Psoas muscle (tissue), 8 donors: ENCODE measurements at places on chromosomes 12 and 14. TPM values are rescaled to one million over a fixed set of nuclear protein-coding genes. Genes with fewer than 3 reads are reported as not detected.
A peak's percentile ranks its signal among the peaks of the same experiment; 100 is the strongest.

- no peaks in the 10 kb centered on the region for H3K27me3 ChIP-seq
- no peak for DNase-seq
- peaks cover 17% of the 10 kb centered on the region for H3K4me1 ChIP-seq
- H3K4me3 ChIP-seq = peak overlapping the region; percentile 77
- no peaks in the 10 kb centered on the region for H3K36me3 ChIP-seq
These were observed 3.3 kb downstream of the TMEM121 start for GRCh38 chr14:105529569-105530284.

DNA sequence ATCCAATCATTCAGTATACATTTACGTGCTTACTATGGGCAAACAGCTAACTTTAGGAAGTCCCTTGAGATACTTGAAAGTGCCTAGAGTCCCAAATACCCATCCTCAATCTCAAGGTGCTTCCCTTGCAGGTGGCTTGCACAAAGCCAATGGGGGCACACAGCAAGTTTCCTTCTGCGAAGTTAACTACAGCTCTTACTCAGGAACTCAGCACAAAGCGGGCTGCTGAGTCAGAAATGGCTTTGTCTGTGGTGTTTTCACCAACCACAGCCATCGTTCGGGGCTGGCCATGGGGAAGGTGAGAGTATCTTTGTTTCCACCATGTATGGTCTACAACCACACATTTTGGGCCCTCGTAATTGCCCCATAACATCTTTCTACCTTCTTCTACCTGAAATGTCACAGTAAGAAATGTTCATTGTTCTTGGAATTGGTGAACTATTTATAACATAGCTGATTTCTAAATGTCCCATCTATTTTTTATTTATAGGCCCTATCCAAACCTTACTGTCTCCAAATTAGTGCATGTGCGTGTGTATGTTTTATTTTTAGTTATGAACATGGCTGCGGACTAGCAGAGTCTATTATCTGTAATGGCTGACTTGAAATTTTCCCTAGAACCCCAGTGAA, 13.9 kb downstream of the MFAP5 start:
- no peaks in the 10 kb centered on the region for H3K36me3 ChIP-seq
- no peak for DNase-seq
- no peak overlapping the region for H3K4me3 ChIP-seq

DNA sequence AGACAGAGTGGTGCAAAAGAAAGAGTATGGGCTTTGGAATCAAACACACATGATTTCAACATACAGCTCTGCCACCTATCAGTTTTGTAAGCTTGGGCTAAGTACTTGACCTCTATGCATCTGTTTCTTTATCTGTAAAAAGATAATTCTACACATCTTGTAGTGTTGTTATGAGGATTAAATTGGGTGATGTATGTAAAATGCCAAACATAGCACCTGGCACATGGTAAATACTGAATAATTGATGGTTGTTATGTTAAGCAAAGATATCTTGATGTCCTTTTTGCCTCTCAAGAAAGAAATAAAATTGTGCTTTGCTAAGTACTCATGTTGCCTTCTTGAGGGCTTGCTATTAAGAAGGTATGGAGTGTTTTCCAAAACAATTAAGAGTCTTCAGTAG, 2.3 kb upstream of the CSRP2 start:
- H3K27ac ChIP-seq = no peak overlapping the region
- no peak for DNase-seq
- H3K27me3 ChIP-seq = no peaks in the 10 kb centered on the region
- no peaks in the 10 kb centered on the region for H3K36me3 ChIP-seq
- H3K4me3 ChIP-seq = no peak overlapping the region

DNA sequence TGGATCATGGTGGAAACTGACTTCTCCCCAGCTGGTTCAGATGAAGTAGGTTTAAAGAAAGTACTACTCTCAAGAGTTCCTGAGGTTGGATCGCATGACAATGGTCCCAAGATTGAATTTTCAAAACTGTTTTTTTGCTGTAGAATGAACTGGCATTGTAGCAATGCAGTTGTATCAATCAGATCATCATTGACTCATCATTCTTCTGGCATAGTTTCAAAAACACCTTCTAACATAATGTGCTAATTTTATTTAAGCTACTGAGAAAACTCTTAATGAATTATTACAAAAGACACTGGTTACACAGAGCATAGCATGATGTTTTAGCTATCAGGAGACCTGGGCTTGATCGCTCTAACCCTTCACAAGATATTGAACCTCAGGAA, 384.5 kb upstream of the DCN start:
- no peaks in the 10 kb centered on the region for H3K4me1 ChIP-seq
- H3K4me3 ChIP-seq = no peak overlapping the region
- H3K36me3 ChIP-seq = no peaks in the 10 kb centered on the region
- H3K27ac ChIP-seq = no peak overlapping the region
- no peak for DNase-seq
- no peaks in the 10 kb centered on the region for H3K27me3 ChIP-seq

DNA sequence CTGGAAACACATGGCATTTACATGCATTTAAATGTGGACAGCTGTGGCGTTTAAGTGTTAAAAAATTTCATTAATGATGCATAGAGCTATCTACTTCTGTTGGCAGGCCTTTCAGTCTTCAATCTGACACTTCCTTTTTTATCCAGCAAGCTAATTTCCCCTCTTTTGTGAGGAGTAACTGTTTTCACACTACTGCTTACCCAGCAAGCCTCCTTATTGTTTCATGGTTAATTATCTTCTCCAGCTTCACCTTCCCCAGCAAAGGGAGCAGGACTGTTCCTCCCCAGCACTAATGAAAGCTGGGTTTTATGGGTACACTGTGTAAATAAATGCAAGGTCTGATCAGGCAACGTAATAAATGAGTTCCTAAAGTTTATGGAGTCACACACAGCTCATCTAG, 129.4 kb upstream of the NPAS3 start:
- H3K27ac ChIP-seq = no peak overlapping the region
- H3K4me1 ChIP-seq = peaks cover 11% of the 10 kb centered on the region
- H3K4me3 ChIP-seq = no peak overlapping the region
- no peak for DNase-seq
- H3K36me3 ChIP-seq = no peaks in the 10 kb centered on the region

- no peaks in the 10 kb centered on the region for H3K27me3 ChIP-seq
- peak overlapping the region; percentile 86 for H3K4me3 ChIP-seq
- peak; percentile 93 for DNase-seq
- H3K4me1 ChIP-seq = peaks cover 53% of the 10 kb centered on the region
- H3K27ac ChIP-seq = peak overlapping the region; percentile 97
These were observed 1.7 kb upstream of the TNS2 start for GRCh38 chr12:53048033-53048779.

- no peak overlapping the region for H3K4me3 ChIP-seq
- no peak for DNase-seq
- H3K27ac ChIP-seq = no peak overlapping the region
These were observed 38.4 kb upstream of the FOXN3 start for GRCh38 chr14:89455412-89455811.

GRCh38 chr12:127383281-127383680, 883.7 kb upstream of the TMEM132C start:
- H3K27me3 ChIP-seq = peaks cover 3% of the 10 kb centered on the region
- no peak for DNase-seq
- no peaks in the 10 kb centered on the region for H3K36me3 ChIP-seq
- H3K4me3 ChIP-seq = no peak overlapping the region
- H3K27ac ChIP-seq = no peak overlapping the region

- no peak for DNase-seq
- peaks cover 5% of the 10 kb centered on the region for H3K27me3 ChIP-seq
- H3K36me3 ChIP-seq = no peaks in the 10 kb centered on the region
- no peaks in the 10 kb centered on the region for H3K4me1 ChIP-seq
- H3K4me3 ChIP-seq = no peak overlapping the region
These were observed 26.7 kb upstream of the WSCD2 start for GRCh38 chr12:108102363-108102762.

DNA sequence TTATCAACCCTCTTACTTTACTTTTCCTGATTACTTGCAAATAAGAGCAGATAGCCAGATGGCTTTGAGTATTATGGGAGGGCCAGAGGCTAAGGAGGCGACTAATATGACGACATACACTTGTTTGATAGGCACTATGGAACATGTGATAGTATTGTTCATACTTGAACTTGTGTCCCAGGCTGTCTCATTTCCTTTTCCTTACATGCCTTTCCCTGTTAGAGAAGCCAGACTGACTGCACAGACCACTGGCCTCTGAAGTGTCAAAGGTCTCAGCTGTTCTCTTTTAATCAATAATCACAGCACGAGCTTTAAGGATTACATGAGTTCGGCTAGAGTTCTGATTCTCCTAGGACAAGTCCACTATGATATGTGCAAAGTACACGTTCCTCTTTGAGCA, 326.0 kb downstream of the PRKD1 start:
- no peak for DNase-seq
- H3K27ac ChIP-seq = no peak overlapping the region
- no peaks in the 10 kb centered on the region for H3K27me3 ChIP-seq
- no peaks in the 10 kb centered on the region for H3K36me3 ChIP-seq
- H3K4me1 ChIP-seq = no peaks in the 10 kb centered on the region

DNA sequence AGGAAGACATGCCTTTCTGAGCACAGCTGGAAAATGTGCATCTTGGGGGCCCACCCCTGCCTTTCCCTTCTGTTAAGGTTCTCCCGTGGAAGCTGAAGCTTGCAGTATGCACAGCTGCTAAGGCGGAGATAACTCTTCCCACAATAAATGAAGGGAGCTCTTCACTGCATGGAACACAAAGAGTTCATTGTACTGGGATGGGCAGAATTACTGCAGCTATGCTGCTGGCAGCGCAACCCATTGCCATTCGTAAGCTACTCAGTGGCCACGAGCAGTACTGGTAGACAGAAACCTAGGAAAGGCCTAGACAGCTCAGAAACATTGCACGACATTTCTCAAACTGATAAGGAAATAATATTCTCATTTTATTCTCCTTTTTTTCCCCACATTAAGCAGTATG, 310.2 kb downstream of the MDGA2 start:
- H3K4me1 ChIP-seq = no peaks in the 10 kb centered on the region
- H3K4me3 ChIP-seq = no peak overlapping the region
- DNase-seq = no peak
- H3K36me3 ChIP-seq = no peaks in the 10 kb centered on the region
- no peak overlapping the region for H3K27ac ChIP-seq
- H3K27me3 ChIP-seq = no peaks in the 10 kb centered on the region

DNA sequence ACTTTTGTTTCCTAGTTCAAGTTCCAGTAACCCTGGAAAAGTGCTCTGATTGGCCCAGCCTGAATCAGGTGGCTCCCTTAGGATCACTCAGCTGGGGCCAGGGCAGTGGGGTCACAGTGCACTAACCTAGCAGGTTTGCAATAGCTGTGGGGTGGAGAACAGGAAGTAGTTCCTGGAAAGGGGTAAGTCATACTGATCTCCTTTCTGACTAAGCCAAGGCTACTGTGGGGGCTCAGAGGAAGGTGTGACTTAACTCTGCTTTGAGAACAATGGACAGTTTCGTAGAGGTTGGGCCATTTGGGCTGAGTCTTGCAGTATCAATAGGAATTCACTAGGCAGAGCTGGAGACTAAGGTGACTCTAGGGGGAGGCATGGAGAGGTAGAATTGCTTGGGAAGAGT, 89.4 kb downstream of the KIF26A start:
- H3K27ac ChIP-seq = no peak overlapping the region
- no peak overlapping the region for H3K4me3 ChIP-seq
- peak; percentile 6 for DNase-seq
- no peaks in the 10 kb centered on the region for H3K36me3 ChIP-seq
- H3K27me3 ChIP-seq = peaks cover 18% of the 10 kb centered on the region

- H3K4me1 ChIP-seq = peaks cover 91% of the 10 kb centered on the region
- DNase-seq = no peak
- no peak overlapping the region for H3K4me3 ChIP-seq
- no peak overlapping the region for H3K27ac ChIP-seq
- no peaks in the 10 kb centered on the region for H3K36me3 ChIP-seq
- H3K27me3 ChIP-seq = no peaks in the 10 kb centered on the region
These were observed 6.8 kb downstream of the FBRSL1 start for GRCh38 chr12:132496710-132497109.

GRCh38 chr12:52180971-52181628, 10.7 kb downstream of the KRT80 start:
- no peak for DNase-seq
- no peak overlapping the region for H3K4me3 ChIP-seq
- H3K36me3 ChIP-seq = no peaks in the 10 kb centered on the region
- H3K4me1 ChIP-seq = peaks cover 8% of the 10 kb centered on the region

DNA sequence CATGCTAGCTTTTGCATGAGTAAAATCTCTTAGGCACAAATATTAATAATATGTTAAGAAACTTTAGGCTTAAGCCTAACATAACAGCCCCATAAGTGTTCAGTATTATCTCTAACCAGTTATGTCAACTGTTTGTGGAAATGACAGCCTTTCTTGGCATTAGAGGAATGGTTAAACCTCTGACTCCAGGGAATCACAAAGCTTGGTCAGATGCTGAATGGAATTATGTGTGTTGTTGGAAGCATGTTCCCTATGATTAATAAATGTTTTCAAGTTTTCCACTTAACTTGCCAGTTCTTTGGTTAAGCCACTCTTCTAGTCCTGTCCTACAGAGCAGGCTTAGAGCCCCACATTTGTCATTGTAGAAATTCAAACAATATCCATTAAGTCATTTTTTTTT, 17.0 kb downstream of the PSEN1 start:
- no peak for DNase-seq
- no peaks in the 10 kb centered on the region for H3K4me1 ChIP-seq
- no peaks in the 10 kb centered on the region for H3K27me3 ChIP-seq
- no peak overlapping the region for H3K4me3 ChIP-seq

DNA sequence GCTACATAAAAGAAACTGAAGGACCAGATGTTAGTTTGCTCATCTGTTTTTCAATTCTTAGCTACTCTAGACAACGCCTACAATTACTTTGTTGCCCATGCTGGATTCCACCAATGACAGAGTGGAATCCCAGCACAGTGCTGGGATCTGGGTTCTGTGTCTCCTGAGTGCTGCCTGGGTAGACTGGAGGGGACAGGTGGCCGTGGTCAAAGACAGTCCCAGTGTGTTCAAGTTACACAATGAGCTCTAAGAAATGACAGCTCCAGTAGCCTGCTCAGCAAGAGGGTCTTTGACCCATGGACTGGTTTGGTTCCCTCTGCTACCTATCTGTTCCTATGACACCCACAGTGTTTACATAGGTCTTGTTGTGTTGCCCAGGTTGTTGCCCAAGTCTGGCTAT, 38.5 kb downstream of the C2CD5 start:
- H3K4me1 ChIP-seq = no peaks in the 10 kb centered on the region
- H3K4me3 ChIP-seq = no peak overlapping the region

- DNase-seq = no peak
- H3K36me3 ChIP-seq = no peaks in the 10 kb centered on the region
- H3K27me3 ChIP-seq = no peaks in the 10 kb centered on the region
- no peak overlapping the region for H3K4me3 ChIP-seq
- H3K27ac ChIP-seq = no peak overlapping the region
These were observed 494.3 kb upstream of the USP15 start for GRCh38 chr12:61765926-61766325.

- no peak for DNase-seq
- H3K4me3 ChIP-seq = no peak overlapping the region
These were observed 104.9 kb upstream of the FKBP4 start for GRCh38 chr12:2689879-2690278.

The SOAT2 gene
- total RNA-seq = not detected

The TGFB3 gene
- total RNA-seq = 32.4 TPM

The PTPRQ gene
- 1.6 TPM for total RNA-seq

The ABCC9 gene
- total RNA-seq = 90.5 TPM

The INHBC gene
- not detected for total RNA-seq

The PRB2 gene
- not detected for total RNA-seq

The ZNF385A gene
- 85.8 TPM for total RNA-seq

The TNFRSF1A gene
- 224 TPM for total RNA-seq

The KRT6B gene
- 0.32 TPM for total RNA-seq
